ENCODE measurements at places on chromosomes 7 and 10. TPM values are rescaled to one million over a fixed set of nuclear protein-coding genes. Genes with fewer than 3 reads are reported as not detected.

DNA sequence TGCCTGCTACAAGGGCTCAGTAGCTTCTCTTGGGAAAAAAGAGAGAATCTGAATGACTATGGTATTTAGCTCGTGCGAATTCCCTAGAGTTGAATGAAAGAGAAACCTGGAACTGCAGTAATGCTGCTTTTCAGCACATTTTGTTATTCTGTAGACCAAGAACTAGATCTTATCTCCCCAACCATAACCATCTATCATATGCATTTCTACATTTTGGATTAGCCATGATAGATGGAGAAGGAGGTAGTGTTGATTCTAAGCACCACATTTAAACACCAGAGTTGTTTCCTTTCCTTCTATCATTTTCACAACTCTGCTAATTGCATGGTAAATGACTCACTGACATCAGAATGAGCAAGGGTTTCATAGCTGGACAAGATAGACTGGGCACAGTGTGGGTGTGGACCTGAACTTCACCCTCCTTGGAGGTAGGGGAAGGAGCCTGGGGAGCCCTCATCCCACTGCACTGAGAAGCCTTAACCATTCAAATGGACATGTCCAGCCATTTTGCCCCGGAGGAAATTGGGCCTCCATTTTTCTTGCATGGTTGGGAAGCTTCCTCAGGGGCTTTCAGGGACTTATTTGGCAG is 55.3 kb upstream of the BMPER start:
- no peak for DNase-seq

Gene PNLIPRP1
- total RNA-seq: 2.5 TPM

DNA sequence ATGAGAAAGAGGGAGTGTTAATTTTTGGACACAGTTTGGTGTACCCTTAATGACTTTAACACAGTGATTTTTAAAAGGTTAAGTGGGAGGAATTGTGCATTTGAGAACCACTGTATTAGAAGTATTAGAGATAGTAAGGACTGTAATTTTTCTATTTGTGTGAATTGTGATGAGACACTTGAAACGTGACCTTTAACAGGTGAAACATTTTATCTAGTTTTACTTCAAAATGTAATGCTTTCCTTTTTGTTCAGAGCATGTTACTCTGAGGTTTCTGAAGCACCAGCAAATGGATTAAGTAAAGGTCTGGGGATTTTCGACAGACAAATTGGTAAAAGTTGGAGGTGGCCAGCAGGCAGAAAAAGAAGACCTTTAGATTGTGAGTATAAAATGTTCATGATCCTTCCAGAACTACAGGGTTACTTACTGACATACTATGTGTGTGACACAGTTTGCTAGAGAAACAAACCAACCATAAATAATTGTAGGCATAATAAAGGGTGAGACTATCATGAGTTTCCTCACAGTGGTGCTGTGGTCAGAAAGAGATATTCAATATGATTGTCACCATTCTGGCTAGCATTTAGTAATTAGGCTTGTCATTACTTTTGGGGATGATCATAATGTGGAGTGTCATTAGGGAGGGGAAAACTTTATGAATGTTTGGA is 26.1 kb downstream of the LCOR start:
- DNase-seq: no peak

Gene DKK1
- not detected for total RNA-seq

DNA sequence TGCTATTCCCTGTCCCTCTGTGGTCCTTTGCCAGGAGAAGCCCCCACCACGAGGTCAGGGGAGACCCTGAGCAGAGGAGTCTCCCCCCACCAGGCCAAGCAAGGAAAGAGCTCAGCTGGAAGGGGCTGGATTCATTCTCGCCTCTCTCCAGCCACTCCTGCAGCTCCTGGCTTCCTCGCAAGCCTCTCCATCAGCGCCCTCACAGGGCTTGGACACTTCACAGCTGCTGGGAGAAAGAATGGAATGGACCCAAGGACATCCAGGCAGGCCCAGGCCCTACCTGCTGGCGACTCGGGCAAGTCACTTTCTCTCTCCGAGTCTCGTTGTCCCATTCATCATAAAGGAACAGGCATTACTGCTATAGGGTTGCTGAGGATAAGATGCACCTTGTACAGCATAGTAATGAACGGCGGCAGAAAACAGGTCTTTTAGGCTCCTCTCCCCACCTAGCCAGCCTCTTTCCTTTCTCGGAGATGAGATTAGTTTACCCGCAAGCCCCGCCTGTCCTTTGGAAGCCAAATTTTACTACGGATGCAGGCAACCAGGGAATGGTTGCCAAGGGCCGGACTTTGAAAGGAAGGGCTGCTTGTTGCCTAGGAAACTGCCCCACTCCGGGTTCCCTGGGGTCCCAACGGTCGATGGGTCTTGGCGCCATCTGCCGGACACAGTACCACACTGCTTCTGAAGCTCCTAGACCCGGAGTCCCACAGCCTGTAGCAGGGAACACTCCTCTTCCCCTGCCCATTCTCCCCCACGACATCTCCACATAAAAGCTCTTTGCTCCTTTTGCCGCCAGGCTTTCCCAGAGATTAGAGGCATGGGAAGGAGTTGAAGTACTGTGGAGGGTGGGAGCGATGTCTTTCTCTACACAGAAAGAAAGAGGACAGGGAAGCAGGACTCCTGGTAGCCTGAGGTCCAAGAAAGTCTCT is 22.3 kb downstream of the IMPDH1 start:
- DNase-seq: peak; percentile 73

Gene SUMF2
- 90.7 TPM for total RNA-seq

DNA sequence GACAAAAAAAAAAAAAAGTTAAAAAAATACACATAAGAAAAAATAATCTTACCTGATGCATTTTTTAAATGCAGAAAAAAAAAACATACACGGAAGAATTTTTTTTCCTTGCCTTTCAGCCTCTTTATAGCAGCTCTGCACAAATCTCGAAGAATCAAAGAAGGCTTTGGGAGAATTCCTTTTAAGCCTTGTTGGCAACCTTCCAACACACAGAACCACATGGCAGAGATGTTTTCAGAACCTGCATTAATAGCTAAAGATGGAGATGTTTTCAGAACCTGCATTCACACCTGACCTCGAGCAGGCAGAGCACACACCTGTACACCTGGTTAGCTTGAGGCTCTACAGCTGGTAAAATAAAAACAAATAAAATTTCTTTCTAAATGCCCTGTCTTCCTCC is 65.6 kb downstream of the DOCK4 start:
- no peak for DNase-seq

GRCh38 chr10:553233-553632 is 136.2 kb downstream of the DIP2C start:
- DNase-seq: no peak

DNA sequence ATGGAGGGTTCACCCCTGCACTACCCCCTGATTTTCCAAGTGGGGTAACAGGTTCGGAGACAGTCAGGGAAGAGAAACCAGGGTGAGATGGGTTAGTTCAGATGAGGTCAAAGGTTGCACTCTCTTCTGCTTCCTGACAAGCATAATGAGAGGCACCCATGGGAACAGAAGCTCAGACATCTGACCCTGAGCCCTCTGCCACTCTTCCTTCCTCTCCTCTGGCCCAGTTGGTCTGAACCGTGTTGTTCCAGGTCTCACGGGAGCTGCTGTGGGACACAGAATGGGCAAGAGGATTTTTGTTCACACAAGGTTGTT is 38.4 kb downstream of the DNAJB12 start:
- DNase-seq: no peak

DNA sequence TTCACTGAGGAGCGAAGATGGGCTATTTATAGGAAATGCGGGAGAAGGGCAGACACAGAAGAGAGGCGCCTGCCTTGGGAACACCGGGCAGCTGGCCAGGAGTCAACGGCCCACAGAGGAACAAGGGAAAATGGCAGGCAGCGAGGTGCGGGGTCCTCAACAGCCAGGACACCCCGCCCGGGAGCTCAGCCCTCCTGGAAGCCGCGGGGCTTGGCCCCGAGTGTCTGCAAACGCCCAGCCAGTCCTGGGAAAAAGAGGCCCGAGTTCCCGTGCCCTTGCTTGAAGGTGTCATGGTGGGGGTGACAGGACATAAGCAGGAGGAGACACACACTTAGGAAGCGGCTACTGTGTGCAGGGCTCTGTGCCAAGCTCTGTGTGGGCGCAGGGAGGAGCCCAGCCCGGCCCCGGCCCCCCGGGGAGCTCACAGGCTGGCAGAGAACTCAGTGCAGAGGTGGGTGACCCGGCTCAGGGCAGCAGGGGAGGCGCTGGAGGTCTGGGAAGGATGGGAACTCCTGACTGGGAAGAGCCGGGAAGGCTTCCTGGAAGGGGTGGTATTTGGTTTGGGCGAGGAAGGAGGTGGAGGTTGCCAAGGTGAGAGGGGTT is 79.9 kb downstream of the ELFN1 start:
- no peak for DNase-seq

- no peak for DNase-seq
Observed at GRCh38 chr7:101137651-101138212, 10.8 kb downstream of the SERPINE1 start.

DNA sequence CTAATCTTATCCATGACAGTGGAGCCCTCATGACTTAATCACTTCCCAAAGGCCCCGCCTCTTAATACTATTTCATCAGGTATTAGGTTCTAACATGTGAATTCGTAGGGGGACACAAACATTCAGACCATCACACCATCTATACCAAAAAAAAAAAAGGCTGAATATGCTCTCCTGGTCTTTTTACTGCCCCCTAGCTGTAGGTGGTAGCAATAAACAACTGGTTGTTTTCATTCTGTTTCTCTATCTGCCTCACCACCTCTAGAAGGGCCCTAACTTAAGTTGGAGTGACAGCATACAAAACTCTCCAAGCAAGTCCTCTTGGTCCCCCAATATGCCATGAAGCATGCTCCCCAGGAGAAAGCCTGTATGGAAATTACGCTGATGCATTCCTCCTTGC is 94.1 kb downstream of the GRM8 start:
- no peak for DNase-seq

GRCh38 chr10:89750441-89750840 is 49.1 kb downstream of the KIF20B start:
- no peak for DNase-seq

Gene ZCWPW1
- total RNA-seq: 1.1 TPM

Gene VAX1
- not detected for total RNA-seq

GRCh38 chr7:50552921-50553320 is 12.3 kb downstream of the DDC start:
- peak; percentile 19 for DNase-seq

DNA sequence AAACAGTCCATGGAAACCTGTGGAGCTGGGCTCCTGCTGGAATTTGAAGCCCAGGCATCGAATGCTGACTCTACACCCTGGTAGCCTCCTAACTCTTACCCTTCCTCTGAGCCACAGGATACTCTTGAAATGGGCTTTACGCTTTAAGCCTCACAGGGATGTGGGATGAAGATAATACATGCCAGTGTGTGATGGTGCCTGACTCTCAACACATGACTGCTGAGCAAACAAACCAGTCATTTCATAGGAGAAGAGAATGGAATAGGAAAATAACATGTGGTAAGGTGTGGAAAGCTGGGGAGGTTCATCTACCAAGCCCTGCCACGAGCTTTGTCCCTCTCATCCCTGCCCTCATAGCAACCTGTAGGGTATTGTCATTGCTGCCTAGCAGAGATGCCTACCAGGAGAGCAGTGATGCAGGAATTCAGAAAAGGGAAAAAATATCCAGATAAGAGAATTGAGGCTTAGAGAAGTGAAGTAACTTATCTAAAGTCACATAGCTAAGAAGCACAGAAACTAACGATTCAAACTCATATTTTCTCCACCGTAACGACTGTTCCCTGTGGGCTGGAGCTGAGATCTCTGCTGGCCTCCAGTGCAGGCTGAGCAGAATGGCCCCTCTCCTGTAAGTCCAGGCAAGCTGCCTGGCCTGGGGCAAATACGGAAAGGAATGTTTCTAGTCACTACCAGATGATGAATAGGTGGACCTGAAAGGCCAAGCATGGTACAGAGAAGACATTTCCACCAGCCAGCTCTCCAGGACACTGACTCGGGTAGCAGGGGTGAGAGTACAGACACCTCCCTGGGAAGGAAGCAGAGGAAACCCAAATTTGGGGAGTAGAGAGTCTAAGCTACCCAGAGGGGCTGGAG is 90.2 kb upstream of the DUSP5 start:
- DNase-seq: no peak

DNA sequence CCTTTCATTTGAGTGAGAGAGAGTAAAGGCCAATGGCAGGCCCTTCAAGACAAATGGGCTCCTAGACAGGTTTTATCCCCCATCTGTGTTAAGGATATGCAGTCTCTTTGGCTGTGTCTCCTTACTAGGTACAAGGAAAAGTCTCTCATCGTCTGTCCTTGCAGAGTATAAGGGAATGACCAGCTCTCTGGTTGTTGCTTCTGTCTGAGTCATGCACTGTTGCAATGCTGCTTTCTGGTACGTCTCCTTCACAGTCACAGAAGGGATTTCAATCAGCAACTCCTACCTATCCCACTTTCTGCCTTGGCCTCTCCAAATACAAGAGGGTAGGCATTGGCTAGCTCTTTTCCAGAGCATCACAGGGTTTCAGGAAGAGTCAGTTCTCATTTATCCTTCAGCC is 48.1 kb downstream of the CTTNBP2 start:
- DNase-seq: no peak

- DNase-seq: no peak
Observed at GRCh38 chr10:4775808-4776207, 50.2 kb upstream of the AKR1E2 start.

DNA sequence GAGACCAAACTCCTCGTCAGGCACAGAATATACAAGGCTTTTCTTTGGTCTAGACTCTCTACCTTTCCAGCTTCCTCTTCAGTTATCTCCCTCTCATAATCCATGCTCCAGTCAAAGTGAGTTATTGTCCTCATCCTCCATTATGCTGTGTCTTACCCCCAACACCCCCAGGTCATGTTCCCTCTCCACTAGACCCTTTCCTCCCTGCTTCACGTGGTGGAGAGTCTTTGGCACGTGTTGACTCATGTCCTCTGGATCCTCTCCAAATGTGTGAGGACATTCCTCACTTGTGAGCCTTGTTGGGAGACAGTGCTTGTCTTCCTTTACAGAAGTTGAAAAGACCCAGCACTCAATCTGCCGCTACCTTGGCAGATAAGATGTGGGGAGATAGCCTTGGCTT is 36.0 kb upstream of the DLD start:
- DNase-seq: no peak

Gene EFCAB10
- not detected for total RNA-seq

DNA sequence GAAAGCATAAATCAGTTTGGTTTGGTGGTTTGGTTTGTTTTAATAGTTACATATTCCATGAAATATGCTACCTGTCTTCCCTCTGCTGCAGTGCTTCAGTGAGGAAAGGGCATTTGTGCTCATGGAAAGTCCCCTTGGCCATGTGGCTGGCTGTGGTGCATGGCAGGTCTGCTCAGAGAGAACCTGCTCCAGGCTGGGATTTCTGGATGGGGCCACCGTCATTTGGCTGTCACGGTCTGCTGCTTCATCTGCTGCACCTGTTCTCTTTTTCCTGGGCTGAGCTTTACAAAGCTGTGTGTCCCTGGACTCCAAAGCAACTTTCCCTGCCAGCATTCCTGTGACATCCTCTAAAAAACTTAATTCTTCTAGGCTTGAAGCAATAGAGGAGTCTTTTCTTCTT is 8.9 kb downstream of the CDK14 start:
- DNase-seq: no peak

- no peak for DNase-seq
Observed at GRCh38 chr10:6665847-6666246, 85.8 kb upstream of the PRKCQ start.

Gene CTAGE8
- 2.5 TPM for total RNA-seq

- no peak for DNase-seq
Observed at GRCh38 chr7:147556317-147556716, 1034.2 kb upstream of the C7orf33 start.
